ENCODE measurements at places on chromosomes 11 and 22.
A peak's percentile ranks its signal among the peaks of the same experiment; 100 is the strongest.

DNA sequence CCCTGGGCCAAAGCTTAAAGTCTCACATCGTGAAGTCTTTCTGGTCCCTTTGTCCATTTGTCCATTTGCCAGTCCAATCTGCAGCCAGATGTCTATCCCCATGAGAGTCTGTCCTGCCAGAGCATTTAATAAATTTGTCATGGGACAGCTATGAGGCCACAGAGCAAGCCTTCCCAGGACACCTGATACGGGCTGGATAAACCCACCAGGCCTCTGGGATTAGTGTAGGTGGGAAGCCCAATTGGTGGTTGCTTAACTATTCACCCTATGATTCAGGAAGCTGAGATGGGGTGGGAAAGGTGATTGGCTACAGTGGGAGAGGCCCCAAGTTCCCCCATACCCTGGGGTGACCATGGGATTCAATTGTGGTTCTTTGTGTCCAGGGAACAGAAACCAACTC lies 39.9 kb downstream of the MYEOV start:
- DNase-seq, result no peak

DNA sequence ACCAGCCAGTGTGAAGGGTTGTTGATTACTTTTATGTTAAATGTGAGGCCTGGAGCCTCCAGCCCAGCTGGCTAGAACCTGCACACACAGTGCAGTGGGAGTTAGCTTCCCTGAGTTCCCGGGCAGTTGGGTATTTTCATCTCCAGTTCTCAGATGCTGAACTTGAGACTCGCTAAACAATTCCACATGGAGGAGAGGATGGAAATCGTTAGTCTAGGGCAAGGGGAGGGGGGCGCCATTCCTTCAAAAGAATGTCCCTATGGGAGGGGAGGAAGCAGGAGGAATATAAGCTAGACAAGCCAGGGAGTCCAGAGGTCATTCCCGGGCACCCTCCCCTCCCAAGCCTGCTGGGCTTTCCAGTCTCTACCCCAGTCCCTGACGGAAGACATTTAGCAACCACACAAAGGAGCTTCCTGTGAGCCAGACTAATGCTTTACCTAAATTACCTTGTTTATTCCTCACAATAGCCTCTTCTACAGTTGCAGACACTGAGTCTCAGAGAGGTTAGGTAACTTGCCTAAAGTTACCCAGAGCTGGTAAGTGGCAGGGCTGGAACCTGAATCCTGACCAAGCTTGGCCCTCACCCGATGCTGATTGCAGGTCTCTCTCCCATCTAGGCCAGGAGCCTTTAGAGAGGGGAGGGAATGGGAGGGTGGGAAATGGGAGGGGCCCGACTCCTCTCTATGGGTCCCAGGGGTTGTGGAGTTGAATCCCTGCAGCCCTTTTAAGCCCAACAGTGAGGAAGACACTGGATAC lies 1.9 kb upstream of the TSKU start:
- no peak for DNase-seq

DNA sequence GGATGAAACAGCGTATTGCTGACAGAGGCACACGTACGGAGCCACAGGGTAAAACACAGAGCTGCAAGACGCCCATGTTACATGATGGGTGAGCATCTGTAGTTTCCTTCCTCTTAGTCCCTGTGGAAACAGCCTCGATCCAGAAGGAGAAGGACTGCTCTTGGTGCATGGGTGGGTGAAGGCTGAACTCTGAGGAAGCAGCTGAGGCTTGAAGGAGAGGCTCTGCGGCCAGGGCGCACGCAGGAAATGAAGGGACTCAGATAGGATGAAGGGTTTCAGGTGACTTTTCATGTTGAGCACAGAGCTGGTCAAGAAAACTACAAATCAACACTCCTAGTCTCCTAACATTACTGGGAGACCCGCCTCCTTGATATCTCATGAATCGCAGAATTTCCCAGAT lies 65.7 kb upstream of the ADA2 start:
- peak; percentile 7 for DNase-seq

- DNase-seq, result no peak
These were observed 44.3 kb downstream of the KCNQ1 start for GRCh38 chr11:2489083-2489482.

- no peak for DNase-seq
These were observed 5.7 kb downstream of the POLR3H start for GRCh38 chr22:41538583-41538982.

DNA sequence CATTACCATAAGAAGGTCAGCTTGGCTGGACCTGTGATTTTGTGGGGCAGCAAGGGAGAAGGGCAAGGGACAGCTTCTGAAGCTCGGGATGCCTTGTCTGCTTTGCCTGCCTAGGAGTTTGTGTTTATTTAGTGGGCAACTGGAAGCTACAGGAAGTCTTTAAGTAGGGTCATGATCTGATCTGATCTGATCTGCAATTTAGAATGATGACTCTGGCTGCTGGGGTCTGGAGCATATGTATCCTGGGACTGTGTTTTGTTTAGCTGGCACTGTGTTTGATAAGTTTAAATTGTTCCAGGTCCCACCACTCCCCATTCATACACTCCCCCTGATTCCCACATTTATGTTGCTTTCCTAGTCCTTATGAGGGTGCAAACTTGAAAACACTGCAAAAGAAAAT lies 47.7 kb upstream of the HTATIP2 start:
- DNase-seq, result no peak

DNA sequence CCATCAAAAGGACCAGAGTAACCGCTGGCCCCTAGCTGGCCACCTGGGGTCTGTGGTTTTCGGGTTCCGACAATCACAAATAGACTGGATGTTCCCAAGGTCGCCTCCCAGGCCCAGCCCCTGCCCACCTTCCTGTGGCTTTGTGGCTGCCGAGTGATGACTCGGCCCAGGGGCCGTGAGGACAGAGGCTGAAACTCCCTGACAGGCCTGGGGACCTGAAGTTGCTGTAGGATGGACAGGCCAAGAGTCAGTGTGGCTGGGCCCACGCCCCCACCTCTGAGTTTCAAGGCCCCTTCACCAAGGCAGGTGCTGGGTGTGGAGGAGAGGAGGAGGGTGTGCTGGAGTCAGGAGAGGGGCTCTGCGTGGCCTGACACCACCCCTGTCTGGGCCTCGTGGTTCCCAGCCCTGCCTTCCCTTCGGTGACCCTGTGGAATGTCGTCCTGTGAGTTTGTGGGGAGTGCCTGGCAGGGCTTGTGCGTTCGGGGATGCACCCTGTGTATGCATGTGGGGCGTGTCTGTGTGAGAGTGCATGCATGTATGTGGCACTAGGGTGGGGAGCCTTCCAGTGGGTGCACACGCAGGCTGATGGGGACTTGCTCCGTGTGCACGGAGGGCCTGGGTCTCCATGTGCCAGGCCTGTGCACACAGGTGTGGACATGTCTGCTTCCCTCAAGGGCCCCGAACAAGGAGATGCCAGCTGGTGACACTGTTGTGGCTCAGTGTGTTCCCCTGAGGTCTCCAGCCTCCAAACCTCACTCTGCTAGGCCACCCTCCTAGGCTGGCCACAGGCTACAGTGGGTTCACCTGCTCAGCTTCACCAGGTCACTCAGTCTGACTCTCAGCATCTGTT lies 8.4 kb upstream of the MGAT3 start:
- DNase-seq, result no peak

GRCh38 chr11:35997902-35998520 lies 54.1 kb downstream of the LDLRAD3 start:
- DNase-seq, result no peak

- DNase-seq, result no peak
These were observed 863 bp downstream of the YIF1A start for GRCh38 chr11:66287889-66288670.

DNA sequence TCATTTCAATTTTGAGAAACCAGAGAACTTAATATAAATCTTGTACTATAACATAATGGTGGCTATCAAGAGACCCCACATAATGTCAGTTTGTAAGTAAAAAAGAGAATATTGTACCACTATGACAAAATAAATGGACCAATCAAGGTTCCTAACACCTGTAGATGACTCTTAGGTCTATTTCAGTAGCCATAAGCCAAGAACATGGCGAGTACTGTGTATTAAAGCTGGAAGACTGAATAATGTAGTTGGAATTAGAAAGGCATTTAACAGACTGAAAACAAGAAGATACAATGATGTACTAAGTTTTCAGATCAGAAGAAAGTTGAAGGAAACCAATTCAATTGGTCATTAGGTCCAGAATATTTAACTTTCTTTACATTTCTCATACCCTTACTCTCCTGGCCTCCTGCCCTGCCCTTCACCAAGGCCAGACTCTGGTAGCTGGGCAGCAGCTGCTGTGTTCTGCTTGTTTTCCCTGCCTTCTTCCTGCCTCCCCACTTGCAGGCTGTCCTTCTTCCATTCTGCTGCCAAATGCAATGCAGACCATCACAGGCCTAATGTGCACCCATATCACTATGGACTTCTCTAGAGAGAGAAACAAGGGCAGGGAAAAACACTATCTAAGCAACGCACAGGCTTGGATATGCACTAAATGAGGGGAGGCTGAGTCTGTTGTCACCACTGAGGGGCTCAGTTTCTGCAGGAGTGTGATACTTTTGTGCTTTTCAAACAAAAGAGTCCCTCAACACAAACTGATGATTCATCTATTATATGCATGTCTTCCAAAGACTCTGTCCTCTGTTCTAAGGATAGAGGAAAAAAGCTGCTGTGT lies 60.1 kb downstream of the RAB30 start:
- no peak for DNase-seq

DNA sequence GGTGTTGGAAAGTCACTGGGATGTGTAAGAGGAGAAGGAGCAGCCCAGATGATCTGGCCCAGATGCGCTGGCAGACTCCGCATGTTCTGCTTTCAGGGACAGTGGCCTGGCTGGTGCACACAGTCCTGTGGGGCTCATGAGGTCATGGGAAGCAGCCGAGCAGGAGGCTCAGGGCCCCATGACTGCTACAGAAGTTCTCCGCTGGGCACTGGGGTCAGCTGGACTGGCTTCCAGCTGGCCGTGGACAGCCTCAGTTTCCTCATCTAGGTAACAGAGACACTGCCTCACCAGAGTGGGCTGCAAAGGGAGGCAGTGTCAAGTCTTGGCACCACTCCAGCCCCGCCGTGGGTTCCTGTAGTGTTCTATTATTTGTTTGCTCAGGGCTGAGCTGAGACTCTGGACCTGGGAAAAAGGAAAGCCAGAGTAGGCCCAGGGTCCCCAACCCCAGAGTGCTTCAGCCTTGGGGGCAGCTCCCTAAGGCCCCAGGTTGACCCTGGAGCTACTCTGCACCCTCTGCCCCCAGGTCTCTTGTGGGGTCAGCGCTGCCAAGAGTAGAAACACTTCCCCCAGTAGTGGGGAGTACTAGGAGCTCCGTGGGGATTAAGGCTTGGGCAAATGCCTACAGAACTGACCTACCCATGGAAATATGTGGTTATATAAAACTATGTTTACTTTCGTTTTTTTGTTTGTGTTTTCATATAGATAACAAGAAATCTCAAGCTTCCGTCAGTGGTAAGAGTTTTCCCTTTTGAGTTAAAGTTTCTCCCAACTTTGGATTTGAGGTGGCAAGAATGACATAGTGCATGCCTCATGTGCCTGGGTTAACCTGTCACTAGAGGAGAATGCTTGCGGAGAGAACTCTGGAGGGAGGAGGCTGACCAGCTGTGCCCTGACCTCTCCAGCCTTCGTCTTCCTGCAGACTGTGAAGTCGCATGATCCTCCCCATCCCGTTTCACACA lies 45.3 kb downstream of the MED15 start:
- DNase-seq, result no peak

- no peak for DNase-seq
These were observed 25.0 kb upstream of the EXPH5 start for GRCh38 chr11:108618529-108618928.

- DNase-seq, result no peak
These were observed 12.9 kb upstream of the WT1 start for GRCh38 chr11:32448232-32448631.

DNA sequence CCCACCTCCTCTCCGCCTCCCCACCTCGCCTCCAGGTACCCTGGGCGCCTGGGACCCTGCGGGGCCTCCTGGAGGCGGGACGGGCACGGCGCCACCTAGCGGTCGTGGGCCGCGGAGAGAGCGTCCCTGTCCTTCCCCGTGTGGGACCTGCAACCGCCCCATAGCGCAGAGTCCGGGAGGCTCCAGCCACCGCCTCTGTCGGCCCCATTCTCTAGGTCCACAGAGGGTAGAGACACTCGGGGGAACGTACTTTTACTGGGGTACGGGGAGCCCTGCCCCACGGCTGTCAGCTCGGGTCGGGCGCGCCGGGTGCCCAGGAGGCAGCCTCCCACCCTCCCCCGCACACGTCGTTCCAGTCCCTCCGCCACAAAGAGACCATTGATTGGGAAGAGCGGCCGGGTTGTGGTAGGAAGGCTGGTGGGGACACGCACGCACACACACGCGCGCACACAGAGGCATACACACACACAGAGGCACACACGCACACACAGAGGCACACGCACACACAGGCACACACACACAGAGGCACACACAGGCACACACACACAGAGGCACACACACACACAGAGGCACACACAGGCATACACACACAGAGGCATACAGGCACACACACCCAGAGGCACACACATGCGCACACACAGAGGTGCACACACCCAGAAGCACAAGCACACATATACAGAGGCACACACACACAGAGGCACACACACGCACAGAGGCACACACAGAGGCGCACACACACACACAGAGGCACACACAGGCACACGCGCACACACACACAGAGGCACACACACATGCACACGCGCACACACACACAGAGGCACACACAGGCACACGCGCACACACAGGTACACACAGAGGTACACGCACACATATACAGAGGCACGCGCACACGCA lies 12.6 kb upstream of the NECTIN1 start:
- DNase-seq, result peak; percentile 60

- DNase-seq, result no peak
These were observed at the start of gene BRD1 for GRCh38 chr22:49827853-49828598. Gene BRD1, minus strand, starts transcription at chr22:49827873. Its CDS starts 3,556 bp downstream, at chr22:49824317.

- no peak for DNase-seq
These were observed 2.2 kb upstream of the PNPLA3 start for GRCh38 chr22:43921370-43921769.

- DNase-seq, result no peak
These were observed 13.0 kb upstream of the PPARA start for GRCh38 chr22:46137218-46137766.

DNA sequence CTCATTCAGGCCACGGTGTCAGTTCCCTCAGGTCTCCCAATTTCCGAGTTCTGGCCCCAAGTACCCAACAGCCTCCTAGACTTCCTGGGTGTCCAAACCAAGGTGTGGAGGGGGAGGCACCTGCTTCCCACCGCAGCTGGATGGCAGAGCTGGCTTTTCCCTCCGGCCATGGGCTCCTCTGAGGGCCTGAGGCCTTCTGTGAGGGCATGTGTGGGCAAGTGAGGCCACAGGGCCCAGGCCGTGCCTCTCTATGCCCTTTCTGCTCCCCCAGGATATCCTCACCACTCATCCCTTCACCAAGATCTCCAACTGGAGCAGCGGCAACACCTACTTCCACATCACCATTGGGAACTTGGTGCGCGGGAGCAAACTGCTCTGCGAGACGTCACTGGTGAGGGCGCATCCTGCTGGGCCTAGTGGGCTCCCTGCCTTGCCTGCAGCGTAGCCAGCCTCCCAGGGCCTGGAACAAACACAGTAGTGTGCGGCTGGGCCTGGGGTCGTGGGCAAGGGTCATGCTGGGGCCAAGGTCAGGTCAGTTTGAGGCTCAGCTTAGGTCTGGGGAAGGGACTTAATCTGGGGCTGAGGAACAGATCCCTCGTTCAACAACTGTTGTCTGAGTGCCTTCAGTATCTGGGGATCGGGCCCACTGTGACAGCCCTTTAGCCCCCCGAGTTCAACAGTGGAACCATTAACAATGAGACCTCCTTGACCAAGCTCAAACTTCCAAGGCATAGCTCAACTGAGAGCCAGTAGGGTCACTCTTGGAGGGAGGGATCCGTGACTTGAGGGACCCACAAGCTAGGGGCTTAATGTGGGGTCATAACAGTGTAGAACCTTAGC lies 85.8 kb downstream of the MYO7A start:
- DNase-seq, result no peak
